ENCODE measurements at places on chromosomes 6 and 20.
A peak's percentile ranks its signal among the peaks of the same experiment; 100 is the strongest.

GRCh38 chr6:52233975-52234823 is 10.1 kb downstream of the IL17F start:
- DNase-seq: peak; percentile 41

GRCh38 chr6:129681913-129682205 is 28.1 kb downstream of the ARHGAP18 start:
- no peak for DNase-seq

DNA sequence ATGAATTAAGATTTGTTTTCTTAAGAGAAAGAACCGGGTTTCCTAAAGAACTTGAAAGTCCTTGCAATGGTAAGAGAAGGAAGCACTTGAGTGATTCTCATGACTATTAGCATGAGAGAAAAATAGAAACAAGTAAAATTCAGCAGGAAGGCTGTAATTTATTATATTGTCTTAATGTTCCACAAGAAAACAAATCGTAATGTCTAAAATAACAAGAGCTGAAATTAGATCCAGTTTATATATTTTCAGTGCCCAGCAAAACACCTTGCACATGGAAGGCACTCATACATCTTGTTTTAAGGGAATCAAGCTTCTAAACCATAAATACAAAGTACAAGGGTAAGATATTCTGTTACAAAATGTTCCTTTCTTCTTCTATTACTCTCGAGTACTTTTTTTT is 229.4 kb upstream of the PLN start:
- DNase-seq: no peak

DNA sequence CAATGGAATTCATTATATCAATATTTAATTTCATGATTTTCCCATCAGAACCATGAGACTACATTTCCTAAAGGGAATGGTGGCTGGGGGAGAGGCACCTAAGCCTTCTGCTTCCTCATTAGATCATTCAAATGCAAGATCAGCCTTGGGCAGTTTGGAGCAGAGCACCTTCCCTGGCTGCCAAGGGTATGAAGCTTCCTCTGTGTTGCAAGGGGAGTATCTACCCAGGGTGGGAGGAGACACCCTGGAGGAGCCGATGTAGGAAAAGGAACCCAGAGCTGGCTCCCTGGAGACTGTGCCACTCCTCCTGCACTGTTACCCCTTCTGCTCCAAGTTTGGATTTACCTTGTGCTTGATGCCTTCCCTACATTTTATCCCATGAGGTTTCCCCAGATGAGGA is 299.7 kb upstream of the PRDM1 start:
- DNase-seq: no peak

- no peak for DNase-seq
Measured at GRCh38 chr6:36076178-36077063, 48.8 kb downstream of the MAPK14 start.

GRCh38 chr6:65671922-65672321 is 35.1 kb downstream of the EYS start:
- DNase-seq: no peak

GRCh38 chr20:57880571-57880892 is 170.7 kb upstream of the PMEPA1 start:
- DNase-seq: no peak

GRCh38 chr6:31125586-31126363 is 5.5 kb upstream of the CDSN start:
- no peak for DNase-seq

DNA sequence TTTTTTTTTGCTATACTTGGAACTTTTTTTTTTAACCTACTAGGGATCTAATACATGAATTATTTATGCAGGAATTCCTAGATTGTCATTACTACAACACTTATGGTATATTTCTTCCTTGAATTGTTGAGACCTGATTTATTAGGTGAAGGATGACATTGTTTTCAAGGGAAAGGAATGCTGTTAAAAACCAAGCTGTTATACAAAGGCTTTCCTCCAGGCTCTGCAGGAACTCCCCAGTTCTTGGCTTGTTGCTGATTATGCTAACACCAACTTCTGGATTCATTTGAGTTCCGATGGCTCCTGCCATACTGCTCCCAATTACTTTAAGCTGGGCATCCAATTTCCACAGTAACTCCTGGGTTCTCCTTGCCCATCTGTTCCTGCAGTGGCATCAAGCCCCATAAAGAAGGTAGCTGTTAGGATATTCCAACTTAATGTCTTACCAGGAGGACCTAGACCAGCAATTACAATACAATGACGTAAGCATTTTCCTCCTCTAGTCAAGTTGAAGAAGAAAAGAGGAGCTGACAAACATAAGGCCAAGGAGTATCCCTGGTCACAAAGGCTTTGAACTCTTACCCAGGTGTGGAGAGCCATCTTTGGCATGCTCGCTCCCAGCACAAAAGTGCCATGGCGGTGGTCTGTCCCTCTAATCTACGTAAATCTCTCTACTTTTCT is 215.9 kb upstream of the AGPAT4 start:
- DNase-seq: no peak

GRCh38 chr6:167791091-167791779 is 35.5 kb upstream of the AFDN start:
- no peak for DNase-seq

DNA sequence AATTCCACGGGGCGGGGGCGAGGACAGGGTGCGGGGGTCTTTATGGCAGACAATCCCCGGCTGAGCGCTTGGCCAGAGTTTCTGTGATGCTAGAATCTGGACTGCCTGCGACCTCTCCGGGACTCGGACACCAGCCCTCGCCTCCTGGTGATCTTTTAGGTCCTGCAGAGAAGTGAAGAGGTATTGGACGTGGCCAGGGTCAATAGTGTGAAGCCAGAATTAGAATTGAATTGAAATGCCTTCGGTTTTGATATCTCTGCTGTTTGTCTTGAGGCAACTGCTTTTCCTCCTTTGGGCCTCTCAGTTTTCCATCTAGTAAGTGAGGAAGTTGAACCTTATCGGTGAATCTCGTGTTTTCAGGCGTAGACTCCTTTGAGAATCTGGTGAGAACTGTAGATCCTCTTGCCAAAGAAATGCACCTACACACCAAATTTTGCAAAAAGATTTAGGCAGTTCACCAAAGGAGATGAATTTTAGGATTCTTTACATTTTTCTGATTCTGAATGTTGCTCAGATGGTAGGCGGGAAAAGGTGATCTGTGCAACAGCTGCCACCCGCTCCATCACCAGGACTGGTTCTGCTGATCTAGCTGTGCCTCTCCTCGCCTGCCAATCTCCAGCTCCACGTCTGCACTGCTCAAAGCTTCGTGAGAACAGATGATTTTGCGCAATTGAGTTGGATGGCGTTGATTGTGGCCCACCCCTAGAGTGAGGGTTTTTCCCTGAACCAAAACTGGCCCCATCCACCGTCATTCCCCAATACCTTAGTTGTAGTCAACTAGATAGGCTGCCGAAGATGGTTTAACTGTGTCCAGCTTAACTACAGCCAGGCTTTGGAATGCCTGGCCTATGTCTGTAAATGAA is 837 bp upstream of the OSER1 start:
- no peak for DNase-seq

DNA sequence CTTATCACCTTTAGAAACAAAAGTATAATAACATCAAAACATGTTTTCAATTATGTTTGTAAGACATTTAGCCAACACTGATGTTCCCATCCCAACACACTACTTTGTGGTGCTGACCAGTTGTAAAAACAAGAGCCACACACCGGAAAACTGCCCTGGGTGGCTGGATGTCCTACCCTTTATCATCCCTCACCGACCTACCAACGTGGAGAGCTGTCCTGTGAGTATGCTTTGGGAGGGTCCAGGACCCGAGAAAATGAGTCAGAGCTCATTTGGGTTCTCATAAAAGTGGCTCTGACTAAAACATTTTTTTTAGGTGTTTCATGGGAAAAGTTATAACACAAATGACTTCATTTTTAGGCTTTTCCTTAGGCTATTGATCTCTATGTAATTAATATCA is 29.3 kb upstream of the CTAGE9 start:
- no peak for DNase-seq

GRCh38 chr20:3173610-3174441 is 477 bp upstream of the LZTS3 start:
- peak; percentile 97 for DNase-seq

DNA sequence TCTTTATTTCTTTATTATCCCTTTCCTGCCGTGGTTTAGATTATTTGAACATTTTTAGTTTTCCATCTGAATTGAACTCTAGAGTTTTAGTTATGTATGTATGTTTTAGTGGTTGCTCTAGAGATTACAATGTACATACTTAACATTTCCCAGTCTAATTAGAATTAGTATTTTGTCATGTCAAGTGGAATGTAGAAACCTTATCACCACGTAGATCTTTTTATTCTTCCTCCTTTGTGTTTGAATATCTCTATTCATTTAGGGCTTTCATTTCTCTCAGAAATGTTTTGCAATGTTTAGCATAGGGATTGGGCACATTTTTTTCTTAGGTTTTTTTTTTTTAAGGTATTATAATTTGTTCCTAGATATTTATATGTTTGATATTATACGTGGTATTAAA is 73.1 kb upstream of the EZR start:
- DNase-seq: no peak

DNA sequence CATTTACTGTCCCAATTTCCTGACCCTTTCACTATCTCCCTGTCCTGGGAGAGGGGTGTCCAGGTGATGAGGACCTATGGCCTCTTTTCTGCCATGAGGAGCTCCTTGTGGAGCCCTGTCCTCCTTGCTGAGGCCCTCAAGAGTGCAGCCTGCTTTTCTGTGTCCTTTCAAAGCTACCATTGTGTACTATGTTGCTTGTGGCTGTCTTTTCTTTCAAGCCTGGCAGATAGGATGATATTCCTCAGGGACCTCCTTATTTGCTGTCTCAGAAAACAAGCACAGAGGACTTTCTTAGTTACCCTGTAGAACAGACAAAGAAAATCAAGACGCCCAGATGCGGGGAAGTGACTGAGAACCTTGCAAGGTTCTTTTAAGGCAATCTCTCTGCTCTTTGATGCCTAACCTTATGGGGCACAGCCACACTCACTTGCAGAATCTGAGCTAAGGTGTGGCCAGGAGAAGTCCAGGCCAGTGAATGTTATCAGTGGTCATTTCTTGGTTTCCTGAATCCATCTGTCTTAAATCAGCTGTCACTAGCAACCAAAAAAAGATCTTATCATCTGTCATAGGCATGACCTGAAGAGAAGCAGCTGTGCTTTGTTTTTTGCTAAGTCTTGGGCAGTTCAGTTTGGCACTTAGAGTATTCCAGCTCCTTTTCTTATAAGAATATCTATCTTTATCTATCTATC is 17.2 kb downstream of the CARMIL1 start:
- no peak for DNase-seq

GRCh38 chr6:80183019-80183795 is 76.7 kb downstream of the BCKDHB start:
- DNase-seq: no peak

DNA sequence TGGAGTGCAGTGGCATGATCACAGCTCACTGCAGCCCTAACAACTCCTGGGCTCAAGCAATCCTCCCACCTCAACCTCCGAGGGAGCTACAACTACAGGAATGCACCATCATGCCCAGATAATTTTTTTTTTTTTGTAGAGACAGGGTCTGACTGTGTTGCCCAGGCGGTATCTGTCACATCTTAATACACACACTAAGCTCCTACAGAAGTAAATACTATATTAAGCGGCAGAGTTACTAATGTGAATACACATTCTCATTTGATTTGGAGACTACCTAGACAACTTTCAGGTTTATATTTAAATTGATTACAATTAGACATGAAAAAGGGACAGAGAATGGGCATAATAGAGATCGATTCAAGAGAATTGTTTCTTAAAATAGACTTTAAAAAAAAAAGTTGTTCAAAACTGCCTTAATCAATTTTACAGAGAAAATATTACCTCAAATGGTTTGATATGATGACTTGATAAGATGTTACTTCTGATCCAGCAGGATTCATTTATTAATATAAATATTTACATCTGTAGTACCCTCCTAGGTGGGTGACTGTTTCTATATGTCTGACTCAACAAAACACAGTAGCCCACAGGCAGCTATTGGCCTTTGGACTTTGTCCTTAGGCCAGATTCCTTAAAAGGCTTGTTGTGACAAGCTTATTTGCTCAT is 7.1 kb upstream of the LOC128125822 start:
- no peak for DNase-seq

- no peak for DNase-seq
Measured at GRCh38 chr6:156437121-156437879, 339.9 kb upstream of the ARID1B start.

DNA sequence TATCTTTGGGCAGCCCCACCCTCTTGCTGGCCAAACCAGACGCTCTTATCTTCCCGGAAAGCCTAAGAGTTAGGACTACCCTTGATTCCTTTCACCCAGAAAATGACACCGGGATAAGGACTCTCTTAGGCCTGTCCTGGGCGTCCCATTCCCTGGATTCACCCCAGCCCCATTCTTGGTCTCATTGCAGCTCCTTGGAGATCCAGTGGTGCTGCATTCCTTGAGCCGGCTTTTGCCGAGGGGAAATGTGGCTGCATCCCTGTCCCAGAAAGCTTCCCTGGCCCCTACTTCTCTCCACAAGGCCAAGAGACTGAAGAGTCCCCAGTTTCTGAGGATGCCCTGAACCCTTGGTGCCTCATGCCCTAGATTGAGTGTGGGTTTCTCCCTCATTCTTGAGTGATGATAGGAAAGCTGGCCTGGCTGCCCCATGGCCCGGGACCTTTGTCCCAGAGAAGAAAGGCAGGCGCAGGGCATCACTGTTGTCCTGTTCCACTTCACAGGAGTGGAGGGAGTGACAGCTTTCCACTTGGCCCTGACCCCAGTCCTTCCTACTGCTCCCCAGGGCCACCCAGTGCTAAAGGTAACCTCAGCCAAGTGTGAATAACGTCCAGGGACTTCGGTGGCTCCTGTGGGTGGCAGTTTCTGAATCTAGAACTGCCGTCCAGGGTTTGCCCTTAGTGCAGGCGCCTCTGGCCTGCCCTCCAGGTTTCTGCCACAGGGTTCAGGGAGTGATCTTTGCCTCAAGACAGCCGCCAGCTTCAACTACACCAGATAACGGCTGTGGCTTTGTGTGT is 42.7 kb upstream of the MYL9 start:
- no peak for DNase-seq

GRCh38 chr6:1590580-1590979 is 19.1 kb upstream of the FOXC1 start:
- no peak for DNase-seq

DNA sequence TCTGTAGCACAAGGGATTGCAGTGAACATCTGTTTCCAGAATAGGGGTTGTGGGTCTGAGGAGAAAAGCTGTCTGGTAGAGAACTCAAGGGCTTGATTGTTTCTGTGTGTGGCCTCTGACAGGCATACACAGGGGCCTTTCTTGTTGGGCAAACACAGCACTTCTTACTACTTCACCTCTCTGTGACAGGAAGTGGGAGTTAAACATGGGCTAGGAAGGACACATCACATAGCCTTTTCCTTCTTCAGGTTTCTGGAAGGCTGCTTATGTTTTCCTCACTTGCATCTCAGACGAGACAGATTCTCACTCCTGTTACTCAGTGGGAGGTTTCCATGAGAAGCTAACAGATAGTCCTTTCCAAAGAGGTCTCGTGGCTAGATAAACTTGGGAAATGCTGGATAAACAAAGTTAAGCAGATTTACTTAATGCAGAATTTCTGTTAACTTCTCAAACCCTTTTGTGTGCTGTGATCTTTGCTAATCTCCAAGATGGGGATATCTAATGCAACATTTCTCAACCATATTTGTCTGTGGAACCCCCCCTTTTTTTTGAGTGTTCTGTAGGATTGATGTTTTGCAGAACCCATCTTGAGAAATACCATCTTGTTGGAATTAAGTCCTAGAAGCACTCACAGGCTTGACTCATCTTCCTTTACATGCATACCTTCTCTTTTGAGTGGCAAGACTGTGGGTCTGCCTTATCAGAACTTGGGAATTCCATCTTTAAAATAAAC is 41.9 kb upstream of the RNF8 start:
- DNase-seq: no peak

All from stimulated activated naive CD8-positive, alpha-beta T cell treated with anti-CD3 and anti-CD28 coated beads, Interleukin-15, Interleukin-2, amounts not matched to agents 100 U/mL and 50 U/mL, for 24 hours (primary cell).